ENCODE measurements at places on chromosomes 16 and 17. TPM values are rescaled to one million over a fixed set of nuclear protein-coding genes. Genes with fewer than 3 reads are reported as not detected.

DNA sequence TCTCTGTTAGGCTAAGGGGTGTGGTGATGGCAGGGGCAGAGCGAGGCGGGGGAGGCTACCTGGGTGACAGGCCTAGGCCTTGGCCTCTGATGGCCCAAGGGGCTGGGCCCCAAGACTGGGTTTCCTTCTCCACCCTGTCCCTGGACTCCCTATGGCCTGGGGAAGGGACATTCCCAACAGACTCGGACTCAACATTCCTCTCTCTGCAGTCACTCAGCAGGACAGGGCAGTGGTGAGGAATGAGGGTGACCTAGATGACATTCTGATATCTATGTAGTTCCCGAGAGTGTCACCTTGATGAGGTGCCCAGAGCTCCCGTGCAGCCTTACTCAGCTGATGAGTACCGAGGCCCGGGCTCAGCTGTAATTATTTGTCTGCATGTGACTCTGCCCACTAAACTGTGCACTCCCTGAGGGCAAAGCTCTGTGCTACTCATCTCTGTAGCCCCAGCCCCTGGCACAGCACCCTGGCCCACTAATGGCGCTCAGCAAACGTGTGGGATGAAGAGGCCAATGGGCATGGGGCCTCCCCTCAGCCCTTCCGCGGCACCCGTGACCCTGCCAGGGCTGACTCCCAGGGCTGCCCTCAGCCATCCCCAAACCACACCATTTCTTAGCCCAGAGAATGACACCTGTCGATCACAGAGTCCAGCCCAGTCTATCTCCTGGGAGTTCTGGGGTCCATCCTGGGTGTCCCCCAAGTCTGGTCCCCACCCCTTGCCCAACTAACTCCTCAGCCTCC is 2.2 kb downstream of the PLCD3 start:
- no peak for DNase-seq

- no peak for DNase-seq
Measured at GRCh38 chr17:48393283-48393682, 36.7 kb downstream of the SKAP1 start.

GRCh38 chr17:7862692-7863437 is 5.1 kb downstream of the CYB5D1 start:
- DNase-seq: no peak

DNA sequence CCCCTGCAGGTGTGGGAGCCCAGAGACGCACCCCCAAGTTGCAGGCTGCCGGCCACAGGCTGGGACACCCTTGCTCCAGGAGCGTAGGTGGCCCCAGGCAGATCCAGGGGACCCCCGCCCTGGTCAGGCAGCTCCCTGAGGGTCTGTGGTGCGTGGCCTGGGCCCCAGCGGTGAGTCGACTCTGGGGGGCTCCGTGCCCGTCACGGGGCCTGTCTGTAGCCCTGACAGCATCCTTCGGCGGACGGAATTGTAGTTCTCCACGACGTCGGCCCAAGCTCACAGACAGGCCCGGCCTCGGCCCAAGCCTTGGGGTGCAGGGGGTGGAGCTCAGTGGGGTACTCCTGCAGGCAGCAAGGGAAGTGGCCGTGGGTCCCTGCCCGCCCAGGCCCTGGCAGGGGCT is 82.9 kb downstream of the LMF1 start:
- no peak for DNase-seq

GRCh38 chr16:29644973-29645693 is 17.9 kb upstream of the SPN start:
- no peak for DNase-seq

GRCh38 chr16:22397464-22397863 is 23.0 kb upstream of the CDR2 start:
- DNase-seq: no peak

- no peak for DNase-seq
Measured at GRCh38 chr16:87457061-87457611, 35.7 kb downstream of the ZCCHC14 start.

GRCh38 chr17:30379303-30379902 is 676 bp downstream of the CPD start:
- DNase-seq: peak; percentile 87

DNA sequence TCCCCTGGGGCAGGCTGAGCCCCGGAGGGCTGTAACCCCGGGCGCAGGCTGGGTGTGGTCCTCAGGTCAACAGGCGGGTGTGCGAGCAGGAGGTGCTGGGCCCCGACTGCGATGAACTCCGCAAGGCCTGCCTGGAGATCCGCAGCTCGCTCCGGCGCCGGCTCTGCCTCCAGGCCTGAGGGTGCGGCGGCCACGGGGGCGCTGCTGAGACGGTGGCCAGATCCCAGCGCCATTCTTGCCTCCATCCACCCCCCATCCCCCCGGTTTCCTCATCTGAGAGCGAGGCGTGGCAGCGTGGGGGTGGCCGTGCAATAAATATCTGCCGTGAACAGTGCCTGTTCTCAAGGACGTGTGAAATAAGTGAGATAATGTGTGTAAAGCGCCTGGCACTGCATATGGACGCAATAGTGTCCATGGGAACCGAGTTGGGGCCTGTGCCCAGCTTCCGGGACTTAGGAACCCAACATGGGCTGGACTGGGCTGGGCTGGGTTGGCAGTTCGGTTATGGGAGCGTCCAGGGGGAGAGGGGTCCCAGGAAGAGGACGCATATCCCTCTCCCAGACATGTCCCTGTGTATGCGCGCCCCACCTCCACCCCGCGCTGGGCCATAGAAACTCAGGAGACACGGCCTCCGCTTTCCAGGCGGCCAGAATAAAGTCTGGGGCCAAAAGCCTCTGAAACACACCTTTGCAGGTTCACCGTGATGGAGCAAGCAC is 15.0 kb downstream of the ZNF213 start:
- peak; percentile 94 for DNase-seq

- DNase-seq: peak; percentile 43
Measured at GRCh38 chr17:68509141-68510057, 2.8 kb upstream of the PRKAR1A start.

DNA sequence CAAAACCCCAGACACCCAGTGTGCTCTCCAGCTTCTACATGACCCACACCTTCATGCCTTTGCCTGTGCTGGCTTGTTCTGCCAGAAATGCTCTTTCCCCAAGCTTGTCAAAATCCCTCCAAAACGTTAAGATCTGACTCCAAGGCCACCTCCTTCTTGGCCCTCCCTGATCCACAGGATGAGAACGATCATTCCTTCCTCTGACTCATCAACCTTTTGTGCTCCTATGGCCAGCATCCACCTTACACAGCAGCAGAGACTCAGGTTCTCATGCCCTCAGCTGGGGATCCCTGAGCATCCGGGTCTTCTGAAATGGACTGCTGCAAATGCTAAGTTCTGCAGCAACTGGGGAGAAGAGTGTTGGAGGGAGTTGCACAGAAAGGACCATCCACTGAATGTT is 2.9 kb downstream of the ZBTB4 start:
- DNase-seq: no peak

GRCh38 chr17:35801583-35802224 is 6.3 kb upstream of the MMP28 start:
- peak; percentile 93 for DNase-seq

DNA sequence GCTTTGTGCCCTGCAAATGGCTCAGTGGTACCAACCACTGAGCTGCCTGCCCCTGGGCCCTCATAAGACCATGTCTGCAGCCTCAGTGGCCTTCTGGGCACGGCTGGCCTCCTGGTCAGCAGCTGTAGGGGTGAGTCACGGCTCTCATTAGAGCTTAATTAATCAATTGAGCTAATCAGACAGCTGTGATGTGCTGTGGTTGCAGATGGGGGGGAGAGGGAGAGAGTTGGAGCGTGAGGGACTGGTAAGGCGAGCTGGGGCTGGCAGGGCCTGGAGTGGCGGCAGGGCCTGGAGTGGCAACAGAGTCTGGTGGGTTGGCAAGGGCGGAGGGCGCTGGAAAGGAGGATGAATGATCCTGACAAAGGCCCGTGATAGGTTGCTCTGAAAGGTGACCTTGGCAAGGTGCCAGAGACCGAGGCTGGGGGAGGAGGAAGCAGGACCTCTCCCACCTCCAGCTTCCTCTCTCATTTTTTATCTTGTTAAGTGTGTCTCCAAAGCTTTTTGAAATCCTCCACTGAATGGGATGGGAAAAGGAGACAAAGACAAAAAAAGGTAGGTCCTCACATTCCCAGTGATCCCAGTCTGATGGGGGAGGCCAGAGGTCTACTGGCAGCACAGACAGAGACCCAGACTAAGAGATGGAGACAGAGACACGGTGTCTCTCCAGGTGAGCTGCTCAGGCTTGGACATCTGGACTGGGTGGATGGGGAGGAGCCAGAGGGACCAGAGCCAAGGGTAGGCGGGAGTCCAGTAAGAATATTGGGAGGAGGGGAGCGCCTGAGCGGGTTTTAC is 41.6 kb downstream of the DCAKD start:
- DNase-seq: no peak

GRCh38 chr17:3804503-3804931 is 3.5 kb upstream of the ITGAE start:
- DNase-seq: no peak

DNA sequence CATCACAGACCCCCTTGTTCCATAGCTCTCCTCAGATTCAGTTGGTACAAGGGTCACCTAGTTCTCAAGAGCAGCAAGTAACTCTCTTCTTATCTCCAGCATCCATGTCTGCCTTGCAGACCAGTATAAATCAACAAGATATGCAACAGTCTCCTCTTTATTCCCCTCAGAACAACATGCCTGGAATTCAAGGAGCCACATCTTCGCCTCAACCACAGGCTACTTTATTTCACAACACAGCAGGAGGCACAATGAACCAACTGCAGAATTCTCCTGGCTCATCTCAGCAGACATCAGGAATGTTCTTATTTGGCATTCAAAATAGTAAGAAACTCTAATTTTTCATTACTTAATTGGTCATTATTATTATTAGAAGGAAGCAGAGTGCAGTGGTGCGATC is 32.4 kb downstream of the NQO1 start:
- DNase-seq: no peak

GRCh38 chr17:63693411-63694113 is 6.4 kb downstream of the LIMD2 start:
- DNase-seq: no peak

GRCh38 chr17:48616717-48617470 is 1.8 kb upstream of the HOXB8 start:
- no peak for DNase-seq

DNA sequence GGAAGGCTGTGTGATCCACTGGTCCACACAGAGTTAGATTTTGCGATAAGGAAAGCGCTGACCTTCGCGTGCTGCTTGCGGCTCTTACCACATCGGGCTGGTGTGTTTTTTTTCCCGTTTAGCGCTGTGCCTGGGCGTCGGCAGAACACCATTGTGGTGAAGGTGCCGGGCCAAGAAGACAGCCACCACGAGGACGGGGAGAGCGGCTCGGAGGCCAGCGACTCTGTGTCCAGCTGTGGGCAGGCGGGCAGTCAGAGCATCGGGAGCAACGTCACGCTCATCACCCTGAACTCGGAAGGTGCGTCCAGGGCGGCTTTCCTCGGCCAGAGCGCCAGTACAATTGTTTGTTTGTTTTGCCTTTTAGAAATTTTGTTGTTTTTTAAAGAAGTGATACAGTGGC is 54.7 kb downstream of the BANP start:
- peak; percentile 58 for DNase-seq

DNA sequence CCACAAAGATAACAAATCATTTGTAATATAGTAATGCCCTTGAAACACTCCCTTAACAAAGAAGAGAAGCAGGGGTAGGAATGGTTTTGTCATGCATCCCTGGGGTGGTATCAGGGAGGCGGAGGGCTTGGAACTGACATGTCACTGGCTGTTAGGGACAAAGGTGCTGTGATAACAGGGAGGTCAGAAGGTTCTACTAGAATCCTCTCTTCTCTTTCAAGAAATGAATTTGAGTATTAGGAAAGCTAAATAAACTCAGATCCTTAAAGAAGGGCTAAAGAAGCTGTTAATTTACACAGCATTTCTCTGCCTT is 65.4 kb upstream of the ADAMTS18 start:
- DNase-seq: no peak

- no peak for DNase-seq
Measured at GRCh38 chr17:62876673-62877405, 68.7 kb upstream of the MARCHF10 start.

- DNase-seq: no peak
Measured at GRCh38 chr16:10663744-10664143, 31.0 kb downstream of the TEKT5 start.

GRCh38 chr17:78079253-78079652 is 49.3 kb downstream of the TMC6 start:
- DNase-seq: no peak

GRCh38 chr16:73058221-73058615 is 10.3 kb upstream of the ZFHX3 start:
- DNase-seq: no peak

DNA sequence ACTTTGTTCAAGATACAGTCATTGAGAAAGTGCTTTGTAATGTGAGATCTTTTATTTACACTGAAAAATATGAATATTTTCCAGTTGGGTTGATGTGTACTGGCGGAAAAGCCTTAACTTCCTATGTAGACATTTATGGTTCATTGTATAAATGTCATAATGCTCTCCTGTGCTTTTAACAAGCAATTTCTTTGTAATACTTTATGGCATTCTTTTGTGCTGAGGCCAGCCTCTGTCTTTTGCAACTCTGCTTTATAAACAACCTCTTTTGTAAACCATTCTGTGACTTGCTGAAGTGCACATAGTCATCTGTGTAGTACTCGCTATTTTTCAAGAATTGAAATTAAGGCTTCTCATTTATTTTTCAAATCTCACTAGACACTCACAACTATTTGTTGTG is 291.2 kb downstream of the CDH11 start:
- no peak for DNase-seq

- DNase-seq: no peak
Measured at GRCh38 chr16:79664407-79664806, 63.9 kb upstream of the MAF start.

DNA sequence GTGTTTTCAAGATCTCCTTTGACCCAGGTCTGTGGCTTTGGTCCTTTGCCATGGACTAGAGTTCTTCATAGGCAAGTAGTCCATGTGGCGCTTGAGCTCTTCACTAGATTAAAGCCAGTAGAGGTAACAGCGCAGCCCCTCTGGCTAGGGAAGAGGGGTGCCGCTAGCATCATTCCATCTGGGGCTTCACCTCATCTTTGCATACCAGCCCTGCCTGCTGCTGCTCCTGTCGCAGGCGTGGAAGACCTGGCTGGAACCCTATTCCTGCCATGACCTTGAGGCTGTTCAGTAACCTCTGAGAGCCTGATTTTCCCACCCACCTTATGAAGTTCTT is 198.4 kb downstream of the MSI2 start:
- DNase-seq: no peak

The DHRS7C gene
- not detected for total RNA-seq

The CDH1 gene
- 156 TPM for total RNA-seq

The CCDC40 gene
- total RNA-seq: 5.8 TPM

The AANAT gene
- not detected for total RNA-seq

The CES5A gene
- total RNA-seq: 0.56 TPM

The GAST gene
- not detected for total RNA-seq

The CMTM1 gene
- total RNA-seq: 1.9 TPM

The DNAH3 gene
- 1.7 TPM for total RNA-seq

The SPECC1 gene
- total RNA-seq: 9.8 TPM

The CCL23 gene
- total RNA-seq: 3.9 TPM

The SPOP gene
- 74.7 TPM for total RNA-seq

The PYDC1 gene
- 15.0 TPM for total RNA-seq

The CACNA1G gene
- total RNA-seq: 2.0 TPM

The PGAP6 gene
- 21.3 TPM for total RNA-seq
